ENCODE measurements at places on chromosomes 5 and 9.

GRCh38 chr9:112286926-112287325 is 46.5 kb downstream of the PTBP3 start:
- no peak for DNase-seq

DNA sequence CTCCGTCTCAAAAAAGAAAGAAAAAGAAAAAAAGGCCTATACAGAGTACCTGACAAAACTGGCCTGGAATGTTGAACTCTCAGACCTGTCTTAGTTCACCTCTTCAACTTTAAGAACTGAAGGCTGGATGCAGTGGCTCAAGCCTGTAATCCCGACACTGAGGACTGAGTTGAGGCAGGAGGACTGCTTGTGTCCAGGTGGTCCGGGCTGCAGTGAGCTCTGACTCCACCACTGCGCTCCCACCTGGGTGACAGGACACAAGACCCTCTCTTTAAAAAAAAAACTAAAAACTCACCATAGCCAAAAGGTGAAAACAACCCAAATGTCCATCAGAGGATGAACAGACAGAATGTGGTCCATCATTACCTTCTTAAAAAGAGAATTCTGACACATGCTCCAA is 6.4 kb downstream of the MRPL41 start:
- DNase-seq = no peak

DNA sequence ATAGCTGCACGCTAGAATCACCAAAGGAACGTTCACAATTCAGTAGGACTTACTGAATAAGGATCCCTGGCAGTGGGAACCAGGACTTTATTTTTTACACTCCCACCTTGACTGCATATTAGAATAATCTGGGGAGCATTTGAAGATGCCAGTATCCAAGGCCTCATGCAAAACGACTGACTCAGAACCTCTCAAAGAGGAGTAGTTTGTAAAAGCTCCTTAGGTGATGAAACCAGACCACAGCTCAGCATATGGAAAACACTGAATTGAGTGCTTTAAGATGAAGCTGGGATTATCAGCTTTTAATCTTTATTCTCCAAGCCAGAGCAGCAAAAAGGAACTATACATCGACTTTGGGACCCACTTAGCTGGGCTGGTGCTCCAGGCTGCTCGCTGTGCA is 288.3 kb downstream of the MLLT3 start:
- no peak for DNase-seq

- DNase-seq = no peak
Measured at GRCh38 chr5:154278186-154278585, 87.7 kb downstream of the GALNT10 start.

DNA sequence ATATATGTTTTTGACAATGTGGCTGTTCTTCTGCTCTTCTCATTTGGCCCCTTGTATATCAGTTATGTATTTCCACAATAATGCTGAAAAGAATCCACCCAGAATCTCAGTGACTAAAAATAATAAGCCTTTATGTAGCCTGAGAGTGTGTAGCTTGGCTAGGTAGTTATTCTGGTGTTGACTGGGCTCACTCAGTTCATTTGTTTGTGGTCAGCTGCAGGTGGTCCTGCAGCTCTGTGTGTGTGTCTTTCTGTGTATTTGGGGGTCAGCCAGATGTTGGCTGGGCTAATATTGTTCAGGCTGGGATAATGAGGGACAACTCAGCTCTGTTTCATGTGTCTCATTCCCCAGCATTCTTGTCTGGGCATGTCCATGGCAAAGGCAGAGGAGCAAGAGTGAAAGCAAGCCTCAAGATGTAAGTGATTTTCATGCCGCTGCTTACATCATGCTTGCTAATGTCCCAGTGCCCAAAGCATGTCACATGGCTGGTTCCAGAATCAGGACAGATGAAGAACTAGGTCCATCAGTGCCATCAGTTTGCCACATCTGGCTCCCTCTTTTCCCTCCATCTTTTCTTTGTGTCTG is 162.8 kb downstream of the KCTD16 start:
- no peak for DNase-seq

DNA sequence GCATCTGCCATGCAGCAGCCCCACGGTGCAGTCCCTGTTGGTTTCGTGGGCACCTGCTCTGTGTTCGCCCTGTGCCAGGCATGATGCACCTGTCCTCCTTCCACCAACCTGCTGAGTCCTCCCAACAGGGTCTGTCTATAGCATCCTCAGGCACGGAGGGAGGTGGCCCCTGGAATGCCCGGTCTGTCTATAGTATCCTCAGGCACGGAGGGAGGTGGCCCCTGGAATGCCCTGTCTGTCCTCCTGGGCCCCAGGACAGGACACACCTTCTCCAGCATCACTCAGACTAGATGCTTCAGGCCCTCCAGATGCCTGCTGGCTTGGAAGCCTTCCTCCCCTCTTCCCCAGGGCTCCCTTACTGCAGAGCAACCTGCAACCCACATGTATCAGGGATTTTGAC is 9.9 kb upstream of the PHYHD1 start:
- DNase-seq = no peak

DNA sequence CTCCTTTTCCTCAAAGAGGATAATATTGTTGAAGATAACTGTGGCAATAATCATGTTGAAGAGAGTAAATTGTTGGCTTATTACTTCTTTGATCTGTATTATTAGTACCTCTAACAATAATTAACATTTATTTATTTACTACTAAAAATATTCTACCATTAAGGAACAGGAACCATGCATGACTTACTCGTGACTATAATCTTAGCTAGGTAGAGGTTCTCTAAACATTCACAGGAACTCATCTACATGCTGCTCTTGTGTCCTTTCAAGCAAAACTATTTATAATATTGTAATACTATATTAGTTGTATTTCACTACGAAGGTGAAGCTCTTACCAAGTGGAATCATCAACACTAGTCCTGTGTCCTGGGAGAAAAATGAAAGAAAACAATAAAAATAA is 3.1 kb downstream of the SOX30 start:
- DNase-seq = no peak
